SK-N-SH (cell line): ENCODE measurements at places on chromosomes 5 and 9. TPM values are rescaled to one million over a fixed set of nuclear protein-coding genes. Genes with fewer than 3 reads are reported as not detected.

GRCh38 chr9:108205276-108205675 is 650.5 kb downstream of the ACTL7B start:
- no peak for DNase-seq

PCDHAC1 gene
- 0.08 and 0.21 TPM in 2 replicates for polyA plus RNA-seq

DNA sequence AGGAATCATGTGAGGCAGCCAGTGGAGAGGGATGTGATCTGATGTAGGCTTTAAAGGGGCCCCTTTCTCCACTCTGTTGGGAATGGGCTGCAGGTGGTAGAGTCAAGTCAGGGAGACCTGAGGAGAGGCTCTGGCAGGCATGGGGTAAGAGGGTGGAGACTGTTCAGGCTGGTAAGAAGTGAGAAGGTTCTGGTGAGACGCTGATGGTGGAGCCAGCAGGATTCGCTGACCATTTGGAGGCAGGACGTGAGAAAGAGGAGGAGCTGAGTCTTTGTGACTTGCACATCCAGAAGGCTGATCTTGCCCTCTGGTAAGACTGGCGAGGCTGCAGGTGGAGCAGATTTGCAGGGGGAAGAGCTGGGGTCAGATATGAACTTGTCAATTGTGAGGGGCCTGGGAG is 248.0 kb downstream of the NSG2 start:
- DNase-seq: no peak

CD14 gene
- polyA plus RNA-seq: 0.12 and 0.19 TPM in 2 replicates

ADAMTS16 gene
- polyA plus RNA-seq: not detected in 2 replicates

- no peak for DNase-seq
These were observed 11.3 kb upstream of the LOX start for GRCh38 chr5:122089096-122090013.

CEP78 gene
- 6.2 and 7.9 TPM in 2 replicates for polyA plus RNA-seq

FAM219A gene
- polyA plus RNA-seq: 15.7 and 18.5 TPM in 2 replicates

DNA sequence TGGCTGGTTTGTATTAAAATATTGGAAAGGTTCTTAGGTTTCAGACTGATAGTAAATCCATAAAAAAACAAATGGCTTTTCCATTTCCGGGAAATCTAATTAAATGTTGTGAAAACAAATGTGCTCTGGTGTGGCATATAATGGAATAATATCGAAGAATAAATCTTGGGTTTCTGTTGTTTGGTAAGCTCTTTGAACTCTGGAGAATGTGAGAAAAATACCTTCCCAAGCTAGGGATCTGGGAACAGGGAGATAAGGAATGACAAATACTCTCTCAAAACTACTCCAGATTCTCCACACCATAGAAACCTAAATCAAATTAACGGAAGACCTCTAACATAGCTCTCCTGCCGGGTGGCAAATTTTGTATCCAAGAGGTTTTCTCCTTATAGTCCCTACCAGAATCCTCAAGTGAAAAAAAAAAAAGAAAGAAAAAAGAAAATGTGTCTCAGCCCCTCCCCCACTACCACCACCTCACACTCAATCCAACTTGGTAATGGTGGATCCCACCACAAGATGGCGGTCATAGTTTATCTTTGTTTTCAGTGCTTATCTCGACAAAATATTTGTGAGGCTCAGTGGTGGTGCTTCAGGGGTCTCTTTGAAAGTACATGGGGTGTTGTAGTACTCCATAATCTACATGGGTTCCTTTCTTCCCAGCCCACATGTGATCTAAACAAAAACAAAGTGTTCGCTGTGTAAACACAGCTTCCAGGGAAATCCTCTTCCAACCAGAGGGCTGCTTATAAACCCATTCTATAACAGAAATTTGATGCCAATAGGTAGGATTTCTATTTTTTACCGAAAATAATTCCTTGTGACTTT is 54.5 kb upstream of the FST start:
- DNase-seq: peak; percentile 36

DNA sequence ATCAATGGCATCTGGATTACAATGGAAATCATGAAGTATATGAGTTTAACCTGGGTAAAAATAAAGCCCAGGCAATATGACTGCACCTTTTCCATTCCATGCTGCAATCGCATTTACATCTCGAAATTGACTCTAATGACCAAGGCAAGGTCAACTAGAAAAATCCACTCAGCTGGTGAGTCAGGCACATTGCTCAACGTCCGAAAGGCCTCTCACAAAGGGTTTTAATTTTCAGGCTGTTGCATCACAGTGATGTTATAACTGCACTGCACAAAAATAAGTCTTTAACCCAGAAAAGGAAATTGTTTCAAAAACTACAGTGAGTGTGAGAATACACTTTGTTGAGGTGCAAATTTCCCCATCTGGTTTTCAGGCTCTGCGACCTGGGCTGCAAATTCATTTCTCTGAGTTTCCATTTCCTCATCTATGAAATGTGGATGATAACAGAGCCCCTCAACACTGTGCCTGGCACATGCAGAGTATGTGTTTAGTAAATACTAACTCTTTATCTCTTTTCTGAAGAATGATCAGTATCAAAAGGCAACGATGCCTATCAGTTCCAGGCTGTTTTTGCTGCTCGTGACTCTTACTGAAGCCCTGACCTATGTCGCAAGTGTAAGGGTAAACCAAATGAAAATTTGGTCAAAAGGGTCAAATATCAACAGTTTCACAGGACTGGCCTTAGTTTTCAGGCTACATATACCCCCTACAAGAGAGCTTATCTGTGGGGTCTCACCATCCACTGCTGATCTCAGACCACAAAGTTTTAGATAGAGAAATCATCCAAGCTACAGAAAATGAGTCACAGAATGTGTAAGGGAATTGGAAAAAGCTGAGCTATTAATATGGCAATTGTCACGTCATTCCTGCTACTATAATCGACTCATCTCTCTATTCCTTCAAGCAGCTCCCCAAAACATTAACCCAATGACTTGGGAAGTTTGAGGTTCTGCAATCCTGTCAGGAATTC is 4.1 kb downstream of the NFIL3 start:
- peak; percentile 16 for DNase-seq
